ENCODE measurements at places on chromosomes 13 and 19.
A peak's percentile ranks its signal among the peaks of the same experiment; 100 is the strongest.

DNA sequence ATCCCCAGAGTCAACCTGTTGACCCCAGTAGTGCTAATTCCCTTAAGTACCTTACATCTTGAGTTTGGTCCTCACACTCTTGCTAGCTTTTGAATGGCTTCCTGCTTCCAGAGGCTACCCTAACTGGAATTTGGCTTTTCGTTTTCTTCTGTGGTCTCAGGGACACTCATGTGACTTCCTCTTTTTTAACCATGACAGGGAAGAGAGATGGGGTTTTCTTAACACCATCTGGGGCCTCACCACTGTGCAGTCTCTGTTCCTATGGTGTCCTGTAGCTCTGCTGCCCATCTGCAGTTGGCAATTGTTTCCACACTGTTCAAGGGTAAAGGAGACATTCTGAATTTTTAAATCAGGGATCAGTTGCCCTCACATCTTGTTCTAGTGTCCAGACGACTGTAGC lies 66.7 kb downstream of the SLC10A2 start:
- DNase-seq, result no peak

DNA sequence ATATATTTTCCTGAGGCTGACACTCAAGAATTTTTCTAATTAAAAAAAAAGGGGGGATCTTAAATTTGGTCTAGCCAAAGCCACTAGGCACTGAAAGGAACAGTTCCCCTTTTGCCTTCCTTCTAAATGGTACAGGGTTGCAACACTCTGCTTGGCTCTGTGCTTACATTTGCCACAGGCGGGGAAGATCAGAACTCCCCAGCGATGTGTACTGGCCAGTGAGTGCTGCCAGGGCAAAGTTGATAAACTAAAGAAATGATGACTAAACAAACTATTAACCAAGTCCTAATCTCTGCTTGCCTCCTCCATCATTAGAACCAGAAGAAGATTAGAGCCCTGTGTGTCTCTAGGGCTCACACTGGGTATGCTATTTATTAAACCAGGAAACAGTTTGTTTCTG lies 75.3 kb upstream of the SCEL start:
- no peak for DNase-seq

DNA sequence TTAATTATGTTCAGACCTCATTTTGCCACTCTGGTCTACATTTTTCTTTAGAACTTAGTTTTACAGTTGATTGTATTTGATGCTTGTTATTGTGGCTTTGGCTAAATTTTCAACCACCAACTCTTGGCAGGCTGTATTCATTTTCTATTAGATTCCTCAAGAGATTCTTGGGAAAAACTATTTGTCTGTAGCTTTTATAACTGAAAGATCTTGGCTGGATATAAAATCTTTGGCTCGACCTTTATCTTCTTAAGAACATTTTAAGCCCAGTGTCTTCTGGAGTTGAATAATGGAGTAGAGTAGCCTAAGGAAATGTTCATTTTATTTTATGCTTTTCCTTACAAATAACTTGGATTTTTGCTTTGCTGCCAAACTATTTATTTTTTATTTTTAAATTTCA lies 848.5 kb downstream of the PCDH17 start:
- peak; percentile 6 for DNase-seq

DNA sequence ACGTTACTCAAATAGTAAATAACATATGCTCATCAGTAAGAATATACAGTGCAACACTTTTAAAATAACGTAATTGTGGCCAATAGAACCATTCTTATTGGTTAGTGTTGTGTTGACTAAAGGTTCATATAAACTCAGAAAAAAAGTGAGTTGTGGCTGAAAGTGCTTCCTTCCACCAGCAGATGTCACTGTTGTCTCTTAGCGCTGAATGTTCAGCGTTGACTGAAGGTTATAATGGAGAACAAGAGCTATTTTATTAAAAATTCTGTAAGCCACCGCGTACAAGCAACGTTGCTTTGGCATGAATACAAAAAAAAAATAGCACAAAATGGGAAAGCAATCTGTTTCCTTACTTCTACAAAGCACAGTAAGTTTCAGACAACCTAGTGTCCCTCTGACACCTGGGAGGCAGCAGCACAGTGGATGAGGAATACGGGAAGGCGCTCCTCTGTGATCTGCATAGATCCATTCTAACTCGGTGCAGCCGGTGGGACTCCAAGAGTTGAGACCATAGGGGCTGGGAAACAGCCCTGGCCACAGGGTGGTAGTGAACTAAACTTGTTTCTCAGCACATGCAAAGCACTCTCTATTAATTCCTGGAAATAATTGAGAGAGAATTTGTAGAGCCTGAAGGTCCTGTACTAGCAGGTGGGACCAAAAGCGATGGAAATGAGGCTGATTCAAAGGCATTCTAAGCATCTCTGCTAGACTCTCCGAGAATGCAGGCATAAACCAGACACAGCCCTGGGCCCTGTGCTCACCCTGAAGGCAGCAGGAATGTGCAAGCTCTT lies 23.9 kb upstream of the OXGR1 start:
- no peak for DNase-seq

GRCh38 chr13:23999424-23999823 lies 102.1 kb upstream of the C1QTNF9B start:
- no peak for DNase-seq

- no peak for DNase-seq
These were observed 623 bp upstream of the C5AR1 start for GRCh38 chr19:47309038-47309437.

DNA sequence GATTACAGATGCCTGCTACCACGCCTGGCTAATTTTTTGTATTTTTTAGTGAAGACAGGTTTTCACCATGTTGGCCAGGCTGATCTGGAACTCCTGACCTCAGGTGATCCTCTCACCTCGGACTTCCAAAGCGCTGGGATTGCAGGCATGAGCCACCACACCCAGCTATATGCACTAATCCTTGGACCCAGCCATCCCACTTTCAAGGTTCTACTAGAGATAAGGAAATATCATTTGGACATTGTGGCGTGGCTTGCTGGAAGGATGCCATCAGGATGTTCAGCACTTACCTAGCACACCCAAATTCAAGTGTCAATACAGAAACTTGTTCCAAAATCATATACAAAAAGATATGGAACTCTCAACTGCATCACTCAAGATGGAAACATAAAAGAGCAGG lies 136.4 kb downstream of the ABCC4 start:
- DNase-seq, result no peak

- DNase-seq, result no peak
These were observed 405 bp upstream of the ZNF569 start for GRCh38 chr19:37467608-37468090.

GRCh38 chr13:28528848-28529247 lies 33.9 kb upstream of the FLT1 start:
- no peak for DNase-seq

Data from urinary bladder (tissue), 4 donors.